ENCODE measurements at places on chromosomes 4 and X. TPM values are rescaled to one million over a fixed set of nuclear protein-coding genes. Genes with fewer than 3 reads are reported as not detected.

DNA sequence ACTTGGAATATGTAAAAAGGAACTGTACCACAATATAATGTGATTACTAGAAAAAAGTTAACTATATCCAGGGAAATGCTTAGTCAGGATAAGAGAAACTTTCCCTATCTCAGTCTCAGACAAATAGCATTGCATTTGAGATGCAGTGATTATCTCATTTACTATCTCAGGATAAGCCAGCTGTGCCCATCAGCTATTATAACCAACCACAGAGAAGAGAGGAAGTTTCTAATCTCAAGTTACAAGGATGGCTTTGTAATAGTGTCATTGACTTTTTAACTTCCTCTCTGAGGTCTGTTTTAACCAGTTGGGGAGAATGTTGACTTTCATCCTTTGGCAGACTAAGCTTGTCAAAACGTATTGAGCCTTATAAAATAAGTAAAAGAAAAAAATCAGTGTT is 56.5 kb downstream of the SNX25 start:
- no peaks in the 10 kb centered on the region for H3K27me3 ChIP-seq
- H3K4me3 ChIP-seq: no peak overlapping the region
- no peaks in the 10 kb centered on the region for H3K4me1 ChIP-seq
- DNase-seq: no peak
- H3K27ac ChIP-seq: no peak overlapping the region

GRCh38 chr4:184313058-184313581 is 95.4 kb upstream of the ENPP6 start:
- H3K27ac ChIP-seq: no peak overlapping the region
- H3K36me3 ChIP-seq: no peaks in the 10 kb centered on the region
- peaks cover 8% of the 10 kb centered on the region for H3K4me1 ChIP-seq
- no peak for DNase-seq

The NUDT10 gene
- total RNA-seq: 0.12 TPM

DNA sequence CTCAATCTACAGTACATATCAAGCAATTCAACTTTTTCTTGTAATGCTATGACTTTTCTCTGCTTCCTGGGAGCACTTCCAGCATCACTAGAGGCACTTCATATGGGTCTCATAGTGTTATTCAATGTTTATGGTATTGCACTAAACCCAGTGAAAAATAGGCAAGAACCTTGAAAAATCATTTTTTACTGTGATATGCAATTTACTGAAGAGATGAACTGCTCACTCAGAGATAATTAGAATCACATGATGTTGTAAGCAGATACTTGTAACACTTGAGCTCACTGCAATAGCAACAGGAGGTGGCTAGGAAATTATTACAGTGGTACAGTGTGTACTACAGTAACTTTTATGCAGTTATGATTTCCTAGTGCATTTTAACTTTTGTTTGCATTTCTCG is 93.3 kb downstream of the RASGEF1B start:
- no peaks in the 10 kb centered on the region for H3K36me3 ChIP-seq
- H3K4me3 ChIP-seq: no peak overlapping the region
- no peak overlapping the region for H3K27ac ChIP-seq
- no peaks in the 10 kb centered on the region for H3K27me3 ChIP-seq
- DNase-seq: no peak

DNA sequence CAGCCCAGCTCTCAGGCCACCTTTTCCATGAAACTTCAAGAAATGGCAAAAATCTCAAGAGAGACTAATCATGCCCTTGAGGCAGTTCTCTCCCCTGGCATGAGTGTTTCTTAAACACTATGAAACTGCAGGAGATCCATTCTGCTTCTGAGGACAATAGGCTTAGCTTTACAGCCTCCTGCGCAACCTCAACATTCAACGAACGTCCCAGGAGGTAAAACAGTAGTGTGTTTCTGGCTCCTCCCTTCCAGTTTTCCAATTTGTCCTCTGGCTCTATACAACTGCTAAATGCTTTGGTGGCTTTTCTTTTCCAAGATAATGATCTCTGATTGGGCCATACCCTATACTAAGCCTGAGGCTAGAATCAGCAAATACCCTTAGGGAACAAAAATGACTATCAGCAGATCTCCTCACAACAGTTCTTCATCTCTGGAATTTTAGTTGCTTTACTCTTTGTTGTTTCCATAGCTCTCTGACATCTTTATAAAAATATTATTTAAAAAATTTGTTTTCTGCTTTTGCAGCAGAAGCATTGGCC is 87.0 kb upstream of the FAT1 start:
- H3K36me3 ChIP-seq: no peaks in the 10 kb centered on the region
- no peak overlapping the region for H3K27ac ChIP-seq
- peaks cover 5% of the 10 kb centered on the region for H3K4me1 ChIP-seq
- no peak for DNase-seq

DNA sequence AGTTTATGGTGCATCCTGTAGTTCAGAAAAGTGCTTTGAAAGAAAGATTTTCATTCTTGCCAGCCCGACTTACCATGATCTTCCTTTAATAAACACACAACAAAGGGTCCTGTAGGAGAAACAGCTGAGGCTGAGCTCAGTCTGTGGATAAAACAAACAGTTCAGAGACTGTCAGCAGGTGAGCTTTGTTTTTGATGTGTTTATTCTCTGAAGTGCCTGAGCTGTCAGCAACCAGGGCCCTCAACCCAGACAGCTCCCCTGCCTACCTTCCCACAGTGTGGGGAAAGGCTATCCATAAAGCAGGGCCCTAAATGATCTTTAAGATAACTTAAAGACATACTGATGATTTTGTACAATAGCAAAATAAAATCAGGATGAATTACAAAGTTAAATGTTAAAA is 459.2 kb upstream of the GALNT7 start:
- H3K4me1 ChIP-seq: no peaks in the 10 kb centered on the region
- DNase-seq: no peak
- H3K27ac ChIP-seq: no peak overlapping the region
- H3K4me3 ChIP-seq: no peak overlapping the region
- no peaks in the 10 kb centered on the region for H3K27me3 ChIP-seq
- no peaks in the 10 kb centered on the region for H3K36me3 ChIP-seq

All from pancreas (tissue), 10 donors.